ENCODE measurements at places on chromosomes 5 and 9. TPM values are rescaled to one million over a fixed set of nuclear protein-coding genes. Genes with fewer than 3 reads are reported as not detected.

KIF12 gene
- total RNA-seq: 0.31 TPM

IQGAP2 gene
- total RNA-seq: 32.8 TPM

RASGEF1C gene
- total RNA-seq: 4.8 TPM

DNA sequence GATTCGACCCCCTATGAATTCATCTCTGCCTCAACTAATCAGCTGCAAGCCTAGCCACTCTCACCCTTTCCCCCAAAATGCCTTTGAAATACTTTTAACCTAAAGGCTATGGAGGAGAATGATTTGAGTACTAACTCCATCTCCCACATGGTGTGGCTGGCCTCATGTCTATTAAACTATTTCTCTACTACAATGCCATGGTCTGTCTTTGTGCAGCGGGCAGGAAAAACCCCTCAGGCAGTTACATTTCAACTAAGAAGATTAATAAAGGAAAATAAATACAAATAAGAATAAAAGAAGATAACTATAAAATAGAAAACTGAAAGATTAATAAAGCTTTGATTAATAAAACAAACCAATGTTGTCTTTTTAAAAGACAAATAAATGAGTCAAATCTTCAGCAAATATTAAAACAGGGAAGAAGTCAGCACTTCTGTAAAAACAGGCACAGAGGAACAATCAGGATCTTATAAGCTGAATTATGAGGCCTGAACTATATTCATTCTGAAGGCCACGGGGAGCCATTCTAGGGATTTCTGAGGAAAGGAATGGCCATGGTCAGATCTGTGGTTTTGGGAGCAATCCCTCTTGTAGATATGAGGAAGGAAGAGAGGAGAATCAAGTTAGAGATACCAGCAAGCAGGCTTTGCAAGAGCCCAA lies 116.1 kb upstream of the SLC12A2 start:
- no peak for DNase-seq

DNA sequence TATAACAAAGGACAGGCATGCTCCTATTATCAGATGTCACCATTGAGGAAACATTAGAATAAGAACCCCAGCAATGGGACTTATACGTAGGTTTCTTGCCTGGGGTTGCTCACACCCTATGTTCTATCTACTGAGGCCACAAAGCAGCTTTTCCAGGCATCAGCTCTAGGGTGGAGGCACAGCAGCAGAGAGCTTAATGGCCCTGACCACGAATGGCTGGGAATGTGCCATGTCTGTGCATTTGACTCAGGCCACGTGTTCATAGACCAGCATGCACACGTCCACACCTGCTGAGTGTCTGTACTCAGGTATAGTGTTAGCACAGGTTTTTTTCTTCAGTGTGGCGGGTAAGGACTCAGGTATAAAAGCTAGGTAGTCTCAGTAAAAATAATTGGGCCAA lies 129.4 kb downstream of the AOPEP start:
- DNase-seq: no peak

DNA sequence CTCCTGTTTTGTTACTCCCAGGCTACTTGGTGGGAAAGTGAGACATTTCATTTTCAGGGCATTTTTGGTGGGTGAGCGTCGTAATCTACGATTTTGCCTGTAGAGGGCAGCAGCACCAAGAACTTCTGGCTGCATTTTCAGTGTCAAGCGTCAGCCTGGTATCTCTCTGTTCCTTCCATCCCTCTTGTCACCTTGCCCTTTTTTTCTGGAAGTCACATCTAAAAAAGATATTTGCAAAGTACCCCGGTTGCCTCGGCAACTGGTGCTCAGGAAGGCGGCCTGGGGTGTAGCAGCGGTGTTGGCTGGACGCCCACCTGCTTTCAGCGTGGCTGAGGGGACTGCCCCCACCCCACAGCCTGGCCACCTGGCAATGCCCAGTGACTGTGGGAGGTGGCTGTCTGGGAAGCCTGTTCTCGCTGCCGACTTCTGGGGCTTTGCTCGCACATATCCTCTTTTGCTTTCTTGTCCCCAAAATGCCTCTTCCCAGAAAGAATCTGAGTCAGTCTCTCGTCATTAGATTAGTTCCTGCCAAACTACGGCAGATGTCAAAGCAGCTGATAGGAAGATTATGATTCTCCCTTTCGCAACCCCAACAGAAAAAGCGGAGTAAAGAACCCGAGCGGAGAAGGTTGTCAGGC lies 84.5 kb downstream of the ACER2 start:
- DNase-seq: peak; percentile 85

- no peak for DNase-seq
These were observed 97.2 kb downstream of the F2RL2 start for GRCh38 chr5:76525956-76526355.

DNA sequence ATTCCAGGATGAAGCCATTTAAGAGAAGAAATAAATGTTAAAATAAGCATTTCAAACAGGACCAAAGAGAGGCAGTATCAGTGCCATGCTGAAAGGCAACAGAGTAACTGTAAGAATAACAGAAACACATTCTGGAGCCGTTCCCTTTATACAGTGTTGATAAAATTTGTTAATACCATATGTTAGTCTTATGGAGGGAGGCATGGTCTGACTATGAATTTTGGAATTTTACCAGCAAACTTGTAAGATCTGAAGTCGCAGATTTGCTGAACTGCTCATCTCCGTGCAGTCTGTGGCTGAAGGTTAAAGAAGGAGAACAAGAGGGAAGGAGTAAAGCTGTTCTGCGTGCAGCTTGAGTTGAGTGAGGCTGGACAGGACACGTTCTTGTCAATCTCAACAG lies 508.4 kb downstream of the NFIB start:
- peak; percentile 57 for DNase-seq

GRCh38 chr5:180047667-180048066 lies 23.9 kb downstream of the RNF130 start:
- DNase-seq: no peak

- no peak for DNase-seq
These were observed 405.6 kb downstream of the GABRG2 start for GRCh38 chr5:162473041-162473714.

- DNase-seq: no peak
These were observed 21.9 kb downstream of the MACROH2A1 start for GRCh38 chr5:135376961-135377624.

- DNase-seq: no peak
These were observed 548.1 kb upstream of the C9orf72 start for GRCh38 chr9:28121366-28121765.

DNA sequence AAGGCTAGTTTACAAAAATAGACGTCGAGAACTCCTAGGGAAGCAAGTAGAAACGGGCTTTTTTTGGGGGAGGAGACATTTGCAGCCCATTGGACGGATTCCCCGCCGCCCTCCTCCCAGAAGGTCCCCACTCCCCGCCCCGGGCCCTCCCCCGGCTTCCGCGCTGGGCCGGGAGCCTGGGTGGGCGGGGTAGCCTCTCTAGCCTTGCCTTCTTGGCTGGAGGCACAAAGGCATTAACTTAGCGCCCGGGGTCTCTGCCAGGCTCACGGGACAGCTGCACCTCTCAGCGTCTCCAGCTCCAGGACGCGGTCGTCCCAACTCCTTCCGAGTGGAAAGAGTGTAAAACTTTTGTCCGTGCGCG lies at the start of gene DMRTA1:
Gene DMRTA1 (plus strand): TSS at position 236 of the 361 bp plus-strand sequence. CDS start 242 bp downstream, outside the sequence.
- peak; percentile 93 for DNase-seq

DNA sequence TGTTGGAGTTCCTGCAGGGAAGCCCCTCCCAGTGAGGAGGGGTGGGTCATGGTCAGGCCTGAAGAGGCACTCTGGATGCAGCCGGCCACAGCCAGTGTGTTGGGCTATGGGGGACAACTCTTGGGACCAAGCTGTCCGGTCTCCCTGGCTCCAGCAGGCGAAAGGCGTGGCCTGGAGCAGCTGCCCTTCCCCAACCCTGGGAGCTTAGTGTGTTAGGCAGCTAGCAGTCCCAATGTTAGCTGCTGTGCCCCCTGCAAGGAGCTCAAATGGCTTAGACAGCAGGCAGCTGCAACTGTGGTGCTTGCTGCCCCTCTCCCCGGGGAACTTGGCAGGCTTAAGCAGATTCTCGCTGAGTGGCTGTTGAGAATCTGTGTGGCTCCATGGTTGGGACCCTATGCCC lies 67.5 kb upstream of the ACTBL2 start:
- peak; percentile 81 for DNase-seq

DNA sequence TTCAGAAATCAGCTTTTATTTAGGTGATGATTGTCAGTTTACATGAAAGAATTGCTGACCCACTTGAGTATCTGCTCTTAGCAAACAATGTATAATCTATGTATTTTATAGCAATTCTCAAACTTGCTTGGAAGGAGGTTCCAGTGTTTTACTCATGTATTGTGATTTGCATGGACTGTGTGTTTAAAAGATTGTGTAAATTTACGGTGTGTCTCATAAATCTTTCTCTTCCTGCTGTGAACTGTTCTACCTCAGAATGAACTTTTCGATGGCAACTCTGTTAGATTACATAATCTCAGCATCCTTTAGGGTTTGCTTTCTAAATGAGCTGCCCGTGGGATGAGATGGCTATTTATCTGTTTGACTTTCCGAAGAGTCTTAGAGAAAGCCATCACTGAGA lies 122.5 kb downstream of the MEF2C start:
- no peak for DNase-seq

GRCh38 chr5:91424638-91425436 lies 41.7 kb upstream of the ARRDC3 start:
- DNase-seq: no peak

DNA sequence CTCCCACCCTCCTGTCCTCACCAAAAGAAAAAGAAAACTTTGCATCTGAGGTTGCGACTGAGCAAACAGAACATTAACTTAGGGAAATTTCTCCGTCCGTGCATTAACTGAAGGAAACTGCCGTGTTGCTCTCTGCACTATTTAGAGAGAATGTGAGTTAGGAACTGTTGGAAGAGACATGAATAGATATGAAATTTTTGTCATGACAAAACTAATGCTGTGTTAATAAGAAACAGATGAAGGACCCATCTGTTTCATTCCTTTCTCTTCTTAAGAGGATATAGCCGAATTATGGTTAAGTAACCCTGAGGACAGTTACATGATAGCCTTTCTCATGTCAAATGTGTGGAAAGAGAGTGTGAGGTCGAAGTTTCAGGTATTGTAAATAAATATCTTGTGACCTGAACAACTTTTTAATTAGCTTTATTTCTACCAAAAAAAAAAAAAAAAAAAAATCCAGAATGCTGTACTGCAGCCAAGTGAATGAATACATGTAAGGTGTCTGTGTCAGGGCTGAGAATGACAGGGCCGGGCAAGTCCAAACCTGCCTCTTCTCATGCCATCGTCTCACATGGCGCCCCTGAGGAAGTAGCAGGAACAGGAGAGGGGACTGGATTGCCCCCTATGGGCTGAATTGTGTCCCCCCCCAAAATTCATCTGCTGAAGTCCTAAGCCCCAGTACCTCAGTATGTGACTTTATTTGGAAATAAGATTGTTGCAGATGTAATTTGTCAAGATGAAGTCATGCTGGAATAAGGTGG lies 35.6 kb upstream of the ANKRD33B start:
- DNase-seq: no peak

GRCh38 chr5:157286761-157287211 lies 20.9 kb downstream of the CYFIP2 start:
- DNase-seq: no peak

GRCh38 chr9:36152741-36153438 lies 16.3 kb upstream of the CCIN start:
- DNase-seq: no peak

DNA sequence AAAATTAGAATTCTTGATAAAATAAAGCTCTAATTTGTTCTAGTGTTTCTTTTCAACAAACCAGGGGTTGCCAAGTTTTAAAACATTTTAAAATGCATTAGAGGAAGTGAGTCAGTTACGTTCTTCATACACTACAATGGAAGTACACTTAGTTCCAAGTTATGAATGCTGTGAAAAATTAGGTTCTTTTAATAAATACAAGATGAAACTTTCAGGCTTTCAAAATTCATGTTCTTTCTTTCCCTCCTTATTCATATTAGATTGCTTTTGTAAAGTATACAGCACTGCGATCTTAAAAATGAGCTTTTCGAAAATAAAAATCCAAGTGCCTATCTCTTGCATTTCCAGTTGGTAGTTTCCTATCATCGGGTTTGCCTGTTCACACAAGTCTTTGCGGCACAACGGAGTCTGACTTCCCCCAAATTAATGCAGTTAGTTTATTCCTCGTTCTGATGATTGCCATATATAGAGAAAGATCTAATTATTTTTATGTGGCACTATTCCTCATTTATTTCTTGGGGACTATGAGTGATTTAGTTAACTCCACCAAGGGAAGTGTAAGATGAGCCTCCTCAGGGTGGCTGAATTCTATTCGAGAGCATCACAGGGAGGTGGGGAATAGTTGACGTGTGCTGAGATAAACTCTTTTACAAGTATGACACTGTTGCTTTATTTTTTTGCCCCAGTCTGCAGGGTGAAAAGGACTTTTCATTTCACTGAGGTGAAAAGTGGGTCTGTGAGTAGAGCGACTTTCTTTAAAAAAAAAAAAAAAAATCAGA lies 238.2 kb downstream of the CD180 start:
- peak; percentile 61 for DNase-seq

DNA sequence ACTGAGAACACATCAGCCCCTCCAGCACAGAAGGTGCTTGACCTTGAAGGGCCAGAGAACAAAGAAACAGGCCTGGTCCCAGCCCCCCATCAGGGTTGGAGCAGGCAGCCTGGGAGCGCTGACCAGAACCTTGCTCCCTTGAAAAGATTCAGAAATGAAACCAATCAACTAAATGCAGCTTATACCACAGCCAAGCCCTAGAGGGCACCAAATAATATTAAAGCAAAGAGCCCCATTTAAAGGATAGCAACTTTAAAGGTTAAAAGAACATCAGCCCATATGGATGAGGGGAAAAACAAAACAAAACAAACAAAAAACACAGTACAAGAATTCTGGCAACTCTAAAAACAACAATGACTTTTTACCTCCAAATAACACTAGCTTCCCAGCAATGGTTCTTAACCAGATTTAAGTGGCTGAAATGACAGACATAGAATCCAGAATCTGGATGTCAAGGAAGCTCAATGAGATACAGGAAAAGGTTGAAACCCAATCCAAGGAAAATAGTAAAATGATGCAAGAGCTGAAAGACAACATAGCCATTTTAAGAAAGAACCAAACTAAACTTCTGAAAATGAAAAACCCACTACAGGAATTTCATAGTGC lies 471.9 kb downstream of the MTRR start:
- DNase-seq: peak; percentile 9

- DNase-seq: no peak
These were observed 121.2 kb upstream of the IRX2 start for GRCh38 chr5:2872676-2873075.
